ENCODE measurements at places on chromosomes 4 and X.

GRCh38 chr4:188041721-188042120 is 46.1 kb downstream of the ZFP42 start:
- DNase-seq, result no peak

DNA sequence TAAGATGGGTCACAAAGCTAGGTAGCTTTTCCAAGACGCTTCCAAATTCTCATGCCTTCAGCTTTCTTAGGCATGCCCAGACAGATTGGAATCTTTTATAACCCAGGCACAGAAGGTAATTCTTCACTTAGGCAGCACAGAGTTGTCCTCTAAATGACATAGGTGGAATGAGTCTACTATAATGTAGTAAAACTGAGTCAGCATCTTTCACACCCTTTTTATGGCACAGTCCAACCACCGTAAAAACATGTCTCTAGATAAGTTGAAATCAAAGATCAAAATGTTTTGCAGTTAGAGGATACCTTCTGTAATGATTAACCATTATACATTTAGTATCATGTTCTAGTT is 128.4 kb upstream of the FAT1 start:
- DNase-seq, result no peak

- no peak for DNase-seq
Measured at GRCh38 chrX:42485601-42486000, 292.4 kb downstream of the PPP1R2C start.

- DNase-seq, result no peak
Measured at GRCh38 chr4:69936566-69936965, 5.7 kb downstream of the CSN1S1 start.

DNA sequence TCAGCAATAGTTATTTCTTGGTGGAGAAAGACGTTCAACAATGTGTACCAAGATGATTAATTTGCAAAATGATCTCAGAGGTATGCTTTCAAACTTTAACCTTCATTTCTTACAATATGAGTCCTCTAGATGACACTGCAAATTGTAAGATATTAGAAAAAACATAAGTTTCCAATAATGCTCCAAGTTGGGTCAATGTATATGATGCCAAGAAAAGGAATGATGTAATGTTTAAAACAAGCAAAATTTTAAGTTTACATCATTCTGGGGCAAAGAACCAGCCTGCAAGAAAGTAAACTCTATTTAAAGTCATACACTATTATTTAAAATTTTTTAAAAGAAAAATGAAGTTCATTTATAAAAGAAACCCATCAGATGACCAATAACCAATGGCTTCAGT is 56.1 kb downstream of the PRSS12 start:
- no peak for DNase-seq
